ENCODE measurements at places on chromosomes 12 and 14.

GRCh38 chr12:47903927-47904712 lies 674 bp downstream of the VDR start:
- peak; percentile 56 for DNase-seq

- DNase-seq = peak; percentile 22
Measured at GRCh38 chr14:51566831-51567582, 84.7 kb upstream of the FRMD6 start.

- DNase-seq = no peak
Measured at GRCh38 chr12:51914034-51914923, 7.0 kb downstream of the ACVRL1 start.

DNA sequence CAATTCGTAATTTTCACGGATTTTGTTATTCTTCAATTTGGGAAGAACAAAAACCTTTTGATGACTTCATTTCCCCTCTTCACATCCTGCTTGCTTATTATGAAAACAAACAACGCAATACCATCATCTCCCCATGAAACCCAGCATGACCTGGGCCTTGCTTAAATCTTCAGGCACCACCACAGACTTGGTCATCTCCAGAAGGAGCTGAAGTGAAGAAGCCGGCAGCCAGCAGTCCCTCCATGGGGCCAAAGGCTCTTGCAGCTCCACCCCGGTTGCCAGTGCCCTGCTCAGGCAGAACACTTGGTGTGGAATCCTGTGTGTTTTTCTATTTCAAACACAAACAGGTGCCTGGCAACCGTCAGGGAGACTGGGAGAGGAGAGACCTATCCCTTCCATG lies 982.9 kb upstream of the TMEM132C start:
- DNase-seq = no peak

- DNase-seq = no peak
Measured at GRCh38 chr12:101474248-101474647, 888 bp upstream of the SPIC start.

DNA sequence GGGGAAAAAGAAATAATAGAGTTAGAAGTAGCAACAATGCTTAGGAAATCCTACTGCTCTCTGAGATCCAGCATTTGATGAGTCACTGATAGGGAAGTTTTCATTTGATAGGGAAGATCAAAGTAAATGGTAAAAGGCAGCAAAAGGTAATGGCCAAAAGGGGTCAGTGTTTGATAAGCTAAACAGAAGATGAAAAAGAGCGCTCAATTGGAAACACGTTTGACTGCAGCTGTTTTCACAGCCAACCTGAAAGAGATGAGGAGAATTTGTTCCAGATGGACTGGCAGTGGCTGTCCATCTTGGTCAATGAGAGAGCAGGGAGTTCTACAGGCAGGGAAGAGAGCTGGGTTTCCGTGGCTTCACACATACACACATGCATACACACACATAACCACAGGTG lies 264.2 kb downstream of the TMEM132C start:
- no peak for DNase-seq

GRCh38 chr12:2008677-2009076 lies 4.4 kb upstream of the DCP1B start:
- DNase-seq = no peak

DNA sequence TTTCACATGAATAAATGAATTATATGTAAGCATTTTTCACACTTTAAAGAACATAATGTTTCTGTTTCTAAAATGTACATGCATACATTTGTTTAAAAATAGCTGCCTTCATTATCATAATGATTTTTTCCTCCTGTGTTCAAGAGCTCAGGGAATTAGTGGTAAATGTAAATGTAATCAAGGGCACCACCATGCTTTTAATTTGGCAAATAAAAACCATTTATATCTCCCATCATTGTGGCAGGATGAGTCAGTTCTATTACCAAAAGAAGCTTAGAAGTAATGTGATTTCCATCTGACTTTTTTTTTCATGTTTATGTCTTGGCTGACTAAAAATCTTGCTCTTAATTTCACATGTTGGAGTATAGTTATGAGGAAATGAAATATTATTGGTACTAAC lies 176.1 kb downstream of the GXYLT1 start:
- DNase-seq = no peak

DNA sequence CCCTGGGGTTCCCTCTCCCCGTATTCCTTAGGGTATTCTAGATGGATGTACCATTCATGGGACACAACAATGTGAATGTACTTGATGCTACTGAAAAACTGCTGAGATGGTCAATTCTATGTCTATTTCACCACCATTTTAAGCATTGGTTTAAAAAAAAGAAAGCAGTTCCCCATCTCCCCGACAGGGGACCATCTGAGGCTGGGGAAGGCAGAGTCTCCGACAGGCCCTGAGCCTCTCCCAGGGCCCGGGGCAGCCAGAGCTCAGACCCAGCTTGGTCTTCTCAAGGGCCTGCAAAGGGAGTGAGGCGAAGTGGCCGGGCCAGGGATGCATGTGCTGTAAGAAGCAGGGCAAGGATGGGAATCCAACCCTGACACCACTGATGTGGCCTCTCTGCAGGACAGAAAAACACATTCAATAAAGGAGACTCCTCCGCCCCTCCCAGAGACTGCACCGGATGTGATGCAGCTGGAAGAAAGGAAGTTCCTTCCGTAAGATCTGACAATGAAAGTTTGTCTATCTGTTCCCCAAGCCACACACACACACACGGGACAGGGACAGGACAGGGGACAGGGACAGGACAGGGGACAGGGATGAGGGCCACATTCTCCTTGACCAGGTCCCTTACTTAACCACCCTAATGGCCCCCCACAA lies 234.1 kb downstream of the BCL11B start:
- DNase-seq = no peak

GRCh38 chr14:99562856-99563748 lies 40.9 kb downstream of the CCDC85C start:
- no peak for DNase-seq

GRCh38 chr12:113333877-113334785 lies 778 bp downstream of the SLC8B1 start:
- DNase-seq = peak; percentile 31

- DNase-seq = no peak
Measured at GRCh38 chr14:72501439-72501838, 392.5 kb downstream of the DPF3 start.

- no peak for DNase-seq
Measured at GRCh38 chr12:125389061-125389697, 323.9 kb downstream of the AACS start.

DNA sequence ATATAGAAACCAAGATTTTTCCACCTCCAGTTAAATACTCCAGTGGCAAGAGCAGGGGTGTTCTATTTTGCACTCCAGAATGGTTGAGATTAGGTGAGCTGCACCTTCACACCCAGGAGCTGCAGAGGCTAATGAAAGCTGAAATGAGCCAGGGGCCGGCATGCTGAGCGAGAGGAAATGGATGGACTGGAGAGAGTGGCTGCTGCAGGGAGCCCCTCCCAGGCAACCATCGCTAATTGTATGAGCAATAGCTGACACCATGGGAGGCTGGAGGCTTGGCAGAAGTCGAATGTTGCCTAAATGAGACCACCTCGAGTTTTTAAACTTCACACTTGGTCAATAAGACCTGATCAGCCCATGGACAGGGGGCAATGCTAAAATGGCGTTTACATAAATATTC lies 301.8 kb upstream of the TMPO start:
- DNase-seq = no peak

DNA sequence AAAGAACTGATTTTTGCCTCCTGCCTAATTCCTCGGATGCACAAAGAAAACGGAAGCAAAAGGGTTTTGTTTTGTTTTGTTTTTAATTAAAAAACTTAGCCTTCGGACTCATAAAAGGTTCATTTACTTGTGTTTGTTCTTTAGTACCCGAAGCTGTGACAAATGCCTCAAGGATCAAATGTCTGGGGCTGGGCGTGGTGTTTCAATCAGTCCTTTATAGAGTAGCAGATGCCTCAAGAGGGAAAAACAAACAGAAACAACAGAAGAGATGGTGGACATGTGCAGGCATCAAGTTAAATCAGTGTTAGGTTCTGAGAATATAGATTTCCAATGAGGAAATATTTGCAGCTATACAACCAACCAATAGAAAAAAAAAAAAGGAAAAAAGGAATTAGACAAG lies 1.6 kb upstream of the WIF1 start:
- no peak for DNase-seq

DNA sequence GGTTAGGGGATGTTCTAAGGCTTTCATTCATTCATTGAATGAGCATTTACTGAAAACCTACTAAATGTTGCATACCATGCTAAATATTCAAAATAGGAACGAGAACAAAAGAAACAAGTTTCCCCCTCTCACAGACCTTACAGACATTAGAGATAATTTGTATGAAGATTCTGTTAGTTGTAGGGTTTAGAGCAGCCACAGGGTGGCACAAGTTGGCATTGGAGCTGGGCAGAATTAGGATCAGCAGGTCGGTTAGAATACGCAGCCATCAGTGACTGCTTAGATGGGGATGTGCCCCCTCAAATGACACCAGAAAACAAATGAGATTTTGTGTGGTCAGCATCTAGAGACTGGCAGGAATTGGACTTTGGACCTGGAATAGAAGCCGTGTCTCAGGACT lies 166.3 kb upstream of the DAAM1 start:
- DNase-seq = no peak

GRCh38 chr12:52618866-52619265 lies 507 bp upstream of the KRT73 start:
- no peak for DNase-seq

GRCh38 chr14:68476212-68477109 lies 316.4 kb downstream of the ZFP36L1 start:
- DNase-seq = no peak

GRCh38 chr12:116861320-116861719 lies 19.9 kb downstream of the HRK start:
- peak; percentile 20 for DNase-seq

- DNase-seq = no peak
Measured at GRCh38 chr14:72663076-72663487, 230.8 kb downstream of the DPF3 start.

DNA sequence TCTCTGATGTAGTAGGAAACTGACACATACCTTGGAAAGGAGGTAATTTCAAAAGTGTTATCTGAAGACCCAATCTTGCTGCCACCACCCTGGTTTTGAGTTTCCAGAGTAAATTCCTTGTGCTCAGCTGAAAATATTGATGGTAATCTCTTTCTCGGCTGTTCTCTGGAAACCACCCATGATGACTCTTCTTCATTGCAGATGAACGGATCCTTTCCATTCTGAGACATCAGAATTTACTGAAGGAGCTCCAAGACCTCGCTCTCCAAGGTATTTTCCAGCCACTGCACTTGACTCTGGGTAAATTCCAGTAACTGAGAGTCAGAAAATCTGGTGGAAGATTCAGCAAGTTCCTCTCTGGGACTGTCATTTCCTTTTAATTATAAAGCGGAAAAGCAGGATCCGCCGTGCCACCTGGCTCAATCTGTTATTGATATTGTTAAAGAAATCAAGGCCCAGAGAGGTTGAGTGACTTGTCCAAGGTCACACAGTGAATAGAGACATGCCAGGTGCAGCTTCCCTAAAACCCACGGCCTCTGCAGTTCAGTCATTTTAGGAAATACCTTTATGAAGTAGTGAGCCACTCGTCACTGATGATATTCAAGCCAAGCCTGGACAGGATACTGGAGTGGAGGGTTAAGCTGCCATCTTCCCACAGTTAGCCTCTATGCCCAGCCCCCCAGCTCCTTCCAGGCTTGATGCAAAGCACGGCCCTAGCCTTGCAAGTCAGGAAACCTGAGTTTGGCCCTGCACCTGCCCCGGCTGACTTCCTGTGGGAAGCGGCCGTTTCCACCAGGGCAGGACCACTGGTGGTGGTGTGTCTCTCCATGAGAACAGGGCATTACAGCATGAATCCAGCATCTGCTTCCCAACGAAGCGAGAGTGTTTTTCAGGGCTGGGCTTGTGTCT lies 4.7 kb downstream of the CHGA start:
- no peak for DNase-seq

GRCh38 chr12:52990206-52990605 lies 16.1 kb upstream of the EIF4B start:
- no peak for DNase-seq

- no peak for DNase-seq
Measured at GRCh38 chr14:30607156-30607780, 14.9 kb upstream of the SCFD1 start.

GRCh38 chr14:29926701-29927375 lies 809 bp downstream of the PRKD1 start:
- DNase-seq = no peak

GRCh38 chr12:105968025-105968424 lies 170.7 kb downstream of the NUAK1 start:
- no peak for DNase-seq

DNA sequence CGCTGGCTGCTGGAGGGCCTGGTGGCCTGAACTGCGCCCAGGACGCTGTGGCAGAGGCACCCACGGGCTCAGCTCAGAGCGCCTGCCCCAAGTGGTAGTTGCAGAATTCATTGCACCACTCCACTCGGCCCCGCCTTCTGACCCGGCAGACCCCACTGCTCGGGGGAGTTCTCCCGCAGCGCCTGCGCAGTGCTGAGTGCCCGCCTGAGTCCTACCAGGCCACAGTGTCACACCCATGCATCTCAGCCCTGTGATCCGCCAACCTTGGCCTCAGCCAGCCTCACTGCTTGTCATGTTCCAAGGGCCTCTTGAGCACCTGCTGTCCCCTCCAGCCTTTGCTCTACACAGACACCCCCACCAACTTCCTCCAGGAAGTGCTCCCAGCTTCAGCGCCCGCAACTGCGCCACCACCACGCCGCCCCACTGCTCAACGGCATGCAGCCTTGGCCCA lies 12.2 kb downstream of the DEGS2 start:
- peak; percentile 54 for DNase-seq

- no peak for DNase-seq
Measured at GRCh38 chr12:67759829-67760228, 111.3 kb downstream of the DYRK2 start.

DNA sequence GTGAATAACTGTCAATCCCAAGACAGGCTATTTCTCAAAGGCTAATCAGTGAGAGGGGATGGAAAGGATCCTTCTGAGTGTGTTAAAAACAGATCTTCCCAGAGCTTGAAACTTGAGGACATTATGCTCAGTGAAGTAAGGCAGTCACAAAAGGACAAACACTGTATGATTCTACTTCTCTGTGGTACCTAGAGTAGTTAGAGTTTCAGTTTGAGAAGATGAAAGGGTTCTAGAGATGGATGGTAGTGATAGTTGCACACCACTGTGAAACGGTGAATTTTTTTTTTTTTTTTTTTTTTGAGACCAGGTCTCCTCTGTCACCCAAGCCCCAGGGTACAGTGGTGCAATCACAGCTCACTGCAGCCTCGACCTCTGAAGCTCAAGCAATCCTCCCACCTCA lies 133.8 kb downstream of the SAMD4A start:
- no peak for DNase-seq

- DNase-seq = peak; percentile 45
Measured at GRCh38 chr12:94033101-94033500, 115.3 kb upstream of the PLXNC1 start.

GRCh38 chr12:6916426-6917200 lies 2.2 kb downstream of the ENO2 start:
- DNase-seq = no peak
